Umbilical cord (tissue), 2 donors: ENCODE measurements at places on chromosomes 3 and 15.

GRCh38 chr3:111112913-111113312 lies 41.3 kb downstream of the NECTIN3 start:
- DNase-seq: no peak

DNA sequence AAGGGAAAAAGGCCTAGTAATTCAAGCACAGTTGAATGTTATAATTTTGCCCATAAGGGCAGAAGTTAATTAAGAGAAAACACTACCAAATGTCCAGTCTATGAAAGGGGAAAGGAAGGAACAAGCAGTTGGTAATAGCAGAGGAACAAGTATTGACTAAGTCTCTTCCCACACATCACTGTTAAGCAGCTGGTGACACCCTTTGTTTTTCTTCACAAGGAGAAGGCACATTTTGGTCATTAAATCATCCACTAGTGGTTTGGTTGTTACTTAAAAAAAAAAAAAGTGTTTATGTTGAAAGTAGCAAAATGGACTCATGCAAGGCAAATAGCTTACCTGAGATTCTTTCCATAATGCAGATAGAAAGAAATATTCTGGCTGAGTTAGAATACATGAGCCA lies 321.4 kb upstream of the NECTIN3 start:
- no peak for DNase-seq

- DNase-seq: no peak
Measured at GRCh38 chr3:99246010-99246654, 344.6 kb upstream of the DCBLD2 start.

GRCh38 chr3:179972881-179973423 lies 63.8 kb downstream of the PEX5L start:
- DNase-seq: no peak

DNA sequence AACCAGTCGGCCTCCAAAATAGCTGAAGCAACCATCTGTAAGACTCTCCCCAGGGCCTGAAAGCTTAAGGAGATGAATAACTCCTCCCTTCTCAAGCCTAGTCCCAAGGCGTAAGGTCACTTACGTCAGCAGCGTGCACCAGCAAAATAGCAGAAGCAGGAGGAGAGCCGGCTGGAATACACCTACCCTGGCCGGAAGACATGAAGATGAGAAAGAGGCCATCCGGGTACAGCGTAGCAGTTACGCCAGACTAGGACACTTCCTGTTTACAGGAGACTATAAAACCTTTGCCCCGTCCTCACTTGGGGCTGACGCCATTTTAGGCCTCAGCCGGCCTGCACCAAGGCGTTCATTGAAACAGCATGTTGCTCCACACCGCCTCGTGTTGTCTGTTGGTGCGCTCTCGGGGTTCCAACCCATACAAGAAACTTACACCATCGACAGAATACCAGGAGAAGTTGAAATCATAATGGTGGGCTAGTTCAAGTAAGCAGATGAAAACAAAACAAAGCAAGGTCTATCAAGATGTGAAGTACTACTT lies 2.5 kb downstream of the CFAP92 start:
- DNase-seq: no peak

GRCh38 chr3:124203292-124203691 lies 211.4 kb upstream of the ROPN1 start:
- no peak for DNase-seq

- no peak for DNase-seq
Measured at GRCh38 chr3:51997172-51997571, 1.5 kb upstream of the RPL29 start.

DNA sequence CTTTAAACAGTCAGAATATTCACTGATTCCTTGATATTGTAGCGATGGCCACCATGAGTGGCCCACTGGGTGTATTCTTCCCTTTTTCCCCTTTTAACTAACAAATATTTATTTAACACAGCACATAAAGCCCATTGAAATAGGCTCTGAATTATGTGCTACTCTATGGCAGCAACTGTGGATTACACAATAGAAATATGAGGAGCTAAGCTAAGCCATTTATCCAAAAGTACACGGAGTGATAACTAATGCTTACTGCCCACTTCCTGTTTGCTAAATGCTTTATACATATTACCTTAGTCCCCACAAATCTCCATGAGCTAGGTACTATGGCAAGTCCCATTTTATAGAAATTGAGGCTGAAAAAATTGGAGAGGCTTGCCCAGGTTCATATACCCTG lies 17.9 kb downstream of the ILDR1 start:
- DNase-seq: no peak

GRCh38 chr3:197378985-197379718 lies 80.7 kb upstream of the DLG1 start:
- DNase-seq: no peak

GRCh38 chr3:21274079-21274571 lies 476.9 kb downstream of the ZNF385D start:
- peak; percentile 5 for DNase-seq

DNA sequence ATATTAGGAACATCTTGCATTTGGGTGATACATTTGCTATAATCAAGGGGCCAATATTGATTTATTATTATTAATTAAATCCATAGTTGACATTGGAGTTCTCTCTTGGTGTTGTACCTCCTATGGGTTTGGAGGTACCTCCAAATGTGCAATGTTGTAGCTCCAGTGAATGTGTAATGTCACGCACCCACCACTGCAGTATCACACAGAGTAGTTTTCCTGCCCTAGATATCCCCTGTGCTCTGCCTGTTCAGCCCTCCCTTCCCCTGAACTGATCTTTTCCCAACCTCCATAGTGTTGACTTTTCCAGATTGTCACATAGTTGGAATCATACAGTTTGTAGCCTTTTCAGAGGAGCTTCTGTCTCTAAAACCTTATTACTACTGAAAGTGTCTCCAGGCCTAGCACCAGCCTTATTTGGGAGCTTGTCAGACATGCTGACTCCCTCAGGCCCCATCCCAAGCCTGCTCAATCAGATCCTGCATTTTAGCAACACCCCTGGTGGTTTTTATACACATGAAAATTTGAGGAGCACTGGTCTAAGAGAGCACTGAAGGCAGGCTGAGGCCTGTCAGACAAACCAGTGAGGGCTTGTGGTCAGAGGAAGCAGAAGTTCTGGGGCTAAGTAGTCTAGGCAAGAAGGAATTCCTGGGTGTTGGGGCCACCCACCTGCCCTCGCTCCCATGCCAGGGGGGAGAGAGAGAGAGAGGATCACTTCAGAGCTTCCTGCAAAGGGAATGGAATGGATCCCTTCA lies 73.4 kb downstream of the SLC6A11 start:
- no peak for DNase-seq

- peak; percentile 43 for DNase-seq
Measured at GRCh38 chr15:25739687-25740121, 123.4 kb downstream of the ATP10A start.

GRCh38 chr15:98241032-98241554 lies 280.6 kb downstream of the ARRDC4 start:
- DNase-seq: no peak

DNA sequence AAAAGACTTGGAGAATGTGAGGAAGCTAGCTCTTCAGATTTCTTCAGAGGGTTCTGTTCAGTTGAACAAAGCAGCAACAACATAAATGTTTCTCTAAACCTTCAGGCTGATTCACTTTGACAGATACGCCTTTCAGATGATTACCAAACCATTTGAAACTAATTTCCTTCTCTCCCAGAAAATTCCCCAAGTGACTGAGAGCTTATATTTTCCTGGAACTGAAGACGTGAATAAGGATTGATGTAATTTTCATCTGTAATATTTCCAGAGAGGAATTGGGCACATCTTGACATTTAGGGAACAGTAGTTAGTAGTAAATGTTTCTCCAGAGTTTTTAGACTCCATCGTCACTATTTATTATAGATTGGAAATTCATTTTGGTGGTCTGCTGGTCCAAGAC lies 108.6 kb upstream of the AADACL2 start:
- peak; percentile 49 for DNase-seq

DNA sequence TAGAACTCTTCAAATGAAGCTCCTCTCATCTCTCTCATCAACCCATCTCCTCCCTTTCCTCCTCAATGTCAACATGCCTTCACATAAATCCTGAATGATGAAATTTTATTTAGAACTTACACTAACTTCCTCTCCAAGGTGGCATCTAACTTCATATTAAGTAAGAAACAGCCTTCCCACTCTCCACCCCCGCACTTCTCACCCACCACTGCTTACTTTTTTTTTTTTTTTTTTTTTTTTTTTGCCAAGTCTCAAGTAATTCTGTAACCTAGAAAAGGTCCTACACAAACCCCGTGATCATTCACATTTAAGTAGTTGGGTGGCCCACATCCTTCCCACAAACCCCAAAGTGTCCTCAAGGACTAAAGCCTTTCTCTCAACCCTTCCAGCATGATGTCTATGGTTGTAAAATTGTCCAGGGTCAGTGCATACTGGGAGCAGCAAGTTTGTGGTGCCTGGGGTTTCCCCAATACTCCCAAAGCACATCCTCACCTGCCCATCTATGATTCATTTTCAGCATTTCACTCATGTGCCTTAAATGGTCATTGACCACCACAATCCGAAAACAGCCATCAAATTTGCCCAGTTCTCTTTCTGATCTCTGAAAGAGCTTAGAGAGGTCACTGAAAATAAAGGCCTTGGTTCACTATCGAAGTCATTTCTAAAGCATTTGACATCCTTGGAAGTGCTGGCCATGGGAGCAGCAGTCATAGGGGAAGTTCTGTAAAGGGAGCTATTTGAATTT lies 47.2 kb downstream of the CD86 start:
- no peak for DNase-seq

DNA sequence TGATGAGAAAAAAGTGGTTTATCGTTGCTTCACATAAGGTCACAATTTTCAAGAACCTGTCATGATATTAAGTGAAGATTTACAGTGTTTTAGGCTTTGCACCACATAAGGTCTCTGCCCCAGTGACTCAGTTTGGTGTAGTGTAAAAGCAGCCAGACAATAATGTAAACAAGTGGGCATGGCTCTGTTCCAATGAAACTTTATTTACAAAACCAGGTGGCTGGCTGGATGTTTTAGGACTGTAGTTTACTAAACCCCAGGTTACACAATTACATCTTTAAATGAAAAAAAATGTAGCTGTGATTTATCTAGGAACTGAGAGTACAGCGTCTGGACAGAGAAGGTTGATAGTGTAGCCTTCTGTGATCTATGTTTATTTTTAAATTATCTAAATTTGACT lies 9.7 kb upstream of the FBXL22 start:
- no peak for DNase-seq

GRCh38 chr3:150577855-150578254 lies 25.3 kb upstream of the SELENOT start:
- no peak for DNase-seq

GRCh38 chr3:78046566-78046965 lies 1006.7 kb downstream of the ROBO2 start:
- peak; percentile 43 for DNase-seq

GRCh38 chr3:122920986-122921385 lies 106.6 kb downstream of the SEMA5B start:
- DNase-seq: no peak

GRCh38 chr3:128491941-128492670 lies 895 bp downstream of the GATA2 start:
- DNase-seq: no peak

- DNase-seq: peak; percentile 41
Measured at GRCh38 chr3:60461267-60461666, 790.0 kb downstream of the FHIT start.

DNA sequence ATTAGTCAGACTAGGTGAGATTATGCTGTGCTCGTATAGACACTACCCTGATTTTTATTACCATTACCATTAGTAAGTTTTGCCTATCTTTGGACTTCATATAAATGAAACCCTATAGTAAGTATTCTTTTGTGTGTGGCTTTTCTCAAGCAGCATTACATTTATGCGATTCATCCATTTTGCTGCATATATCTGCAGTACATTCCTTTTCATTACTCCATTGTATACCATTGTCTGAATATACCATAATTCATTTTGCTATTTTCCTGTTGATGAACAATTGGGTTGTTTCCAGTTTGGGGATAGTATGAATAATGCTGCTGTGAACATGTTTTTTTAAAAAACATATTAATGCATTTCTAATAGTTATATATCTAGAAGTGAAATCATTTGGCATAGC lies 45.3 kb downstream of the TMEM212 start:
- DNase-seq: no peak

- no peak for DNase-seq
Measured at GRCh38 chr3:133568294-133569014, 5.0 kb upstream of the CDV3 start.
